ENCODE measurements at places on chromosomes 5 and 9.

DNA sequence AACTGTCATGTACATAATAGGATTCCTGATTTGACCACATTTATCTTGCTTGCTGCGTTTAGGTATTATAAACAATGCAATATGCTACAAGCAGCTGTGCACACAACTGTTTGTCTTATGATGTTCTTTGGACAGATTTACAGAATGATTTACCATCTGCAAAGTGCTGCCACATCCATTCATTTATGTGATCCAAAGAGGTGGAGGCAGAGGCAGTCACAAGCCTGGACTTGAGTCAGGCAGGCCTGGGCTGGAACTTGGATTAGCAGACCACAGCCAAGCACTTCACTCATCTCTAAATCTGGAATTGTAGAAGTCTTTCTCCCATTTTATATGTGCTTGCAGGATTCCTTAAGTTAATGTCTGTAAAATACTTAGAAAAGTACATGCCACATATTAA is 149.0 kb downstream of the INSYN2B start:
- DNase-seq = no peak

DNA sequence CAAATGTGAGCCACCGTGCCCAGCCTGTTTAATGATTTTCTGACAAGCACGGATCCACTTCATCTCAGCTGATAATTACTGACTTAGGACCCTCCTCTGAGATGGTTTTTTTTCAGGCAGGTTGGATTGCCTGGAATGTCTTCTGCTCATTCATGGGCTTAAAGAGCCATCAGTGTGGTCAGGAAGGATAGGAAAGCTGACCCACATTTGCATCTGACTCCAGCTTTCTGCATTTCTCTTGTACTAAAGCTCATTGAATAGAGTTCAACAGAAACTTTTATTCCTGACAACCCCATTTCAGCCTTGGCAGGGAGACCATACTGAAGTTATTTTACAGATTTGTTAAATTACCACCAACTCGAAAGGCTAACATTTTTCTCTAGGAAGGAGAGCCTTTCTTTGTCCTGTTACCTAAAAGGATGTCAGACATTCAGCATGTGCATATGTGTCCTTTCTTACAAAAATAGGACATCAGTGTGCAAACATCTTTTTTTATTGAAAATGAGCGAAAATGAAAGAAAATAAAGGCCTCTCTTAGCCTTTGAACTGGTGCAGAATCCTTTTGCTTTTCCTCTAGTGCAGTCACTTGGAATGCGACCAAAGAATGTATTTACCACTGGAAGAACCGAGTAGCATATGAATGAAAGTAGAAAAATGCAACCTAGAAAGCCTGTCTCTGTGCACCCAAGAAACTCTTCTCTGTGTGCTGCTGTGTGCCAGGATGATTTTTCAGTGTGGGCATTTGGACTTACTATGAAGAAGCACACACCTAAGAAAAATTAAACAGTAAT is 26.6 kb downstream of the ADCY2 start:
- DNase-seq = no peak

DNA sequence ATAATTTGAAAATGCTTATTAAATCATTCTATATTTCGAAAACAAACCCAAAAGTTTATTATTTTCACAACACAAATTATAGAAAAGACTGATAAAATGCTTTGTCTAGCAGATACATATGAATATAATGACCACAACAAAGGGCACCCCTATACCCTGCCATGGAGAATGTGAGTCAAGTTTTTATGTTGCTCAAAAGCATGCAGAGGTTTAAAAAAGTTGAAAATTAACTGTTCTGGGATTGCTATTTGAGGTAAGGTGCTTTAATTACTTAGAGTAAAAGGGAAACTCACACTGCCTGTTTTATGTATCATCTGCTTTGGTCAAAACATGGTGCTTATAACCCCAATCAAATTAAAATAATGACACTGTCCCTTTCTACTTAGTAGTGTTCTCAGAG is 41.0 kb downstream of the MLANA start:
- DNase-seq = no peak

DNA sequence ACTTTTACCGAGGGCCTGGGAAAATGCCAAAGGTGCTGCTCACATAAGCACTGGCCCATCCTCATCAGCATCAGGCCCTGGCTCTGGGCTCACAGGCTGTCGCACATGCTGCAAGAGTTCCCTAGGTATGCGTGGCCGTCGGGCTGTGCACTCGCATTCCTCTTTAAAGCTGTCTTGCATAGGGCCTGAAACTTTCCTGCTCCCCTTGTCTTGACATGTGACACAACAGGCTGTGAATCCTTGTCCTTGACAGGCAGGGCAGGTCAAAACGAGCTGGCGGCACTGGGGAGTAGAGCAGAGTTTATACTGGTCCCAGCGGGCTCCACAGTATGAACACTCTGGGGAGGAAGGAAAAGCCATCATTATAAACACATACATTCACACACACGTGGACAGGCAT is 30.7 kb downstream of the TSTD2 start:
- no peak for DNase-seq

Data from WERI-Rb-1 (cell line).